Stimulated activated CD4-positive, alpha-beta T cell treated with anti-CD3 and anti-CD28 coated beads, Interleukin-1b, Interleukin-23, amount 100 ng/mL, for 48 hours (primary cell): ENCODE measurements at places on chromosomes 2 and 18.

- DNase-seq, result no peak
Observed at GRCh38 chr2:236472720-236473495, 96.7 kb upstream of the ACKR3 start.

DNA sequence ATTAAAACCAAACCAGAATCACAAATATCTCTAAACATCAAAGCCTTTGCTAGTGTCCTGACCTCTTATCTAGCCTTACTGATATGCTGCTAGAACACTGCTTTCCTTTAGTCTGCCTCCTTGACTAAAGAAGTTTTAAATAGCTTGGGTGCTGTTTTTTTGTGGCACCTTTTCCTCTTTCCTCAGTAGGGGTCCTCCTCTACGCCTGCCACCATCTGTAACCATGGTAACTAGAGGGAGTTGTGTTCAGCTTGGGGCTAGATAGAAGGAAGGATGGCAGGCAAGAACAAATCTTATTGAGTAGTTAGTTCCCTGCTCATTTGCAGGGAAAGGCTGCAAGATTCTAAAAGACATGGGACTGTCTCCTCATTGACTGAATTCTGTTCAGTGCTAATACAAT lies 86.0 kb downstream of the TAF4B start:
- no peak for DNase-seq

GRCh38 chr2:179017773-179018357 lies 32.1 kb downstream of the CCDC141 start:
- DNase-seq, result no peak

DNA sequence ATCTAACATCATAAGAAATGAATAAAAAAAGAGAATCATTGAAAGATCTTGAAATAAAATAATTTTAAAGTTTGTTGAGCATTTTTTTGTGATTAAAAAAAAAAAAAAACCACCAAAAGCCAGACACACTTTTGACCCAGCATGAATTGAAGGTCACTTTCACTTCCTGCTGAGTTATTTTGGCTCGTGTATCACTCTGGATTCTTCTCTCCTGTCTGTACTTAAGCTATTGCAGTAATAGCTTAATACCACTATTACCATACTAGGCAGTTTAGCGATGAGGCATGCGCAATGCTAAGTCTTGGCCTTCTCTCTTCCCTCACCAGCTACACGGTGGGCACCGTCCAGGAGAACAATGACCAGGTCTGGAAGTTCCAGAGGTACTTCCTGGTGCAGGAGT lies 54.5 kb upstream of the SPP2 start:
- DNase-seq, result no peak

GRCh38 chr2:118044103-118044716 lies 30.3 kb upstream of the CCDC93 start:
- DNase-seq, result no peak

GRCh38 chr18:28045176-28045810 lies 131.6 kb downstream of the CDH2 start:
- DNase-seq, result no peak

- DNase-seq, result no peak
Observed at GRCh38 chr2:96879545-96880040, 9.7 kb upstream of the SEMA4C start.

- no peak for DNase-seq
Observed at GRCh38 chr2:101149241-101150192, 1.7 kb downstream of the TBC1D8 start.

DNA sequence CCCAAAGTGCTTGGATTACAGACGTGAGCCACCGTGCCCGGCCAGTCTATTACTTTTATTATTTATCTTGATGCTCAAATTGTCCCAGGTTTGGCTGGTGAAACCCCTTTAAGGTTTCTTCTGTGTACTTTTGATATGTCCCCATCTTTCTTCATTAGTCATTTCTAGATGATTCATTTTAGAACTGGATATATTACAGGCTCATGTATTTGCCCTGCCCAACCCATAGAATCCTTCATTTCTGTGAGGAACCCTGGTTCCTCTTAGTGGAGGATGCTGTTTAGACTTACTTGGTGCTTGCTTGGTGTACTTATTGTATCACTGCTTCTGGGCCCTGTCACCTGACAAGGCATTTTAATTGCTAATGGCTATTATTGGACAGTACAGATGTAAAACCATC lies 40.1 kb downstream of the KCMF1 start:
- DNase-seq, result no peak

GRCh38 chr18:31064130-31064529 lies 21.6 kb upstream of the DSC3 start:
- DNase-seq, result peak; percentile 16

DNA sequence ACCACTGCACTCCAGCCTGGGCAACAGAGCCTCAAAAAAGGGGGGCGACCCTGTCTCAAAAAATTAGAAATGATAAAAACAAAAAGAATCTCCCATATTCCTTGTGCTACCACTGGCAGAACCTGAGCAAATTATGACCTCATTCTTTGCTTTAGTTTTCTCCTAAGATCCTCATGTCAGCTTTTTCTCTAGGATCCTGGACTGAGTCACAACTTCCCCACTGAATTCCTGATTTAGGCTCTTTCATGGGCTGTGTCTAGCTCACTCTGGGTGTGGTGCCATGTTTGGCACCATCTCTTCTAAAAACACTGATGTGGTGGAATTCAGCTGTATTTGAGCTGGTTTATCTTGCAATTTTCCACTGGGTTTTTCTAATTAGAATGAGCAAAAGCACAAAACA lies 37.1 kb downstream of the EXOC6B start:
- no peak for DNase-seq

DNA sequence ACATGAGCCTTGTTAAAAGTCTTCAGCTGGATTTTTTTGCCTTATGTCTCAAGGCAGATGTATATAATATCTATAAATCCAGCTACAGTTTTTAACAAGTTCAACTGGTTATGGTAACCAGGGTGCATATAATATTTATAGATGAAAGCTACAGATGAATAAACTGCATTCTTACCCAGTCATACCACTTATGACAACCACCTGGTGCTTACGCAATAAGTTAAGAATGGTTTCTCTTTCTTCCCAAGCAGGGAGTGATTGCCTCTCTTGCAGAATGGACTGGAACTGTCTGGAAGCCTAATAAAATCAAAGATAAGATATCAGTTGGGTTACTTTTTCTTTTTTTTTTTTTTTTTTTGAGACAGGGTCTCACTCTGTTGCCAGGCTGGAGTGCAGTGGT lies 19.6 kb downstream of the DHX57 start:
- no peak for DNase-seq

DNA sequence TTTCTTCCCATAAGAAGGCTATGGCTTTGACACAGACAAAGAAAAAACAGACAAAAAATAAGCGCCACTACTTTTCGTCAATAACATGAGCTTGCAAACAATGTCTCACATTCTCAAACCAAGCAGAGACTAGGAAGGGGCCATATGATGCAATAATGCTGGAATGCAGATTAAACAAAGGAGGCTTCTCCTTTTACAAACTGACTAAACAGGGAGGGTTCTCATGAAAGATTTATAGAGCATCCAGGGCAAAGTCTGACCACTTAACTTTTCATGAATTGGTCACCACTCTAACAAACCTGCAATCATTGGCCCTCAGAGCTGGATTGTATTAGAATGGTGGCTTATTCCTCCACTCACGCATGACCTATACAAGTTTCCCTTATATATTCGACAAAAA lies 663.3 kb upstream of the CHAC2 start:
- no peak for DNase-seq

DNA sequence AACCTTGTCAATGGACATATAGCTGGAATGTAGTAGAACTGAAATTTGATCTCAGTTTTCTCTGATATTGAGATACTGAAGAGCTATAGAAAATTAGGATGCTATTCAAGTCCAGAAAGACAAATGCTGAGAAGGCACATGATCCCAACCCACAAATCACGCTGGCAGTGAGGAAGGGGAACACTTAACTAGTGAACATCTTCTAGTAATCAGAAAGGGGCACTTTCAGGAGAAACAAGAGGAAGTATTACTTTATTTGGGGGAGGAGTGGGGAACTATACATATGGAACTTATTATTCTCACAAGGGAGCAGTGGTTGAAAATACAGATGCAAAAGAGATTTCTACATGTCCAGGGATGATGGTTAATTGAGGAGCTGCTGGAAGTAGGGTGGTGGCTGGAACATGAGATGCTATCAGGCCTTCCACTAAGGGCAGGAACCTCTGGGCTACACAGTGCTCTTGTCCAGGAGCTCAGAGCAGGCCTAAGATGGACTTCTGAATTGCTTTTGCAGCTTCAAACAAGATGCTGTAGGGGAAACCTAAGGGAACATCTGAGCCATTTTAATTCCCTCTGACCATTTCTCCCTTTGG lies 79.3 kb downstream of the TGFA start:
- DNase-seq, result no peak

- no peak for DNase-seq
Observed at GRCh38 chr2:20539776-20540586, 93.1 kb downstream of the RHOB start.

- DNase-seq, result peak; percentile 67
Observed at GRCh38 chr2:218186355-218186766, 19.6 kb upstream of the CXCR1 start.

DNA sequence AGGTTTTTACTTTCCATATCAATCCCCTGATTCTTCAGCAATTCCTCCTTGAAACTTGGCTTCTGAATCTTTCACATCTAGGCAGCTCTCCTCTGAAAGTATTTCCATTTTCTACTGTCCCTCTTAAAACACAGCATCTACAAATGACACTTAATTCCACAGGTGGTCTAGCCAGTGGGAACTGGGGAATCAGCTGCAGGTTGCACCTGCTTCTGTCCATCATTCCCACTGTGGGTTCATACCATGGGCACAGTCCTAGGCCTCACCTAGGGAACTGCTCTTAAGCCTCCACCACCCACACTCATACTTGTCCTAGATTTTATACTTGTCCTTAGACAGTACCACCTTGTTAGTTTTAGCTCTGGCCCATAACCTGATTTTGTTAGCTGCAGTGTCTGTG lies 2.2 kb downstream of the LOXL3 start:
- DNase-seq, result no peak
